ENCODE measurements at places on chromosomes 5 and 9.
A peak's percentile ranks its signal among the peaks of the same experiment; 100 is the strongest.

DNA sequence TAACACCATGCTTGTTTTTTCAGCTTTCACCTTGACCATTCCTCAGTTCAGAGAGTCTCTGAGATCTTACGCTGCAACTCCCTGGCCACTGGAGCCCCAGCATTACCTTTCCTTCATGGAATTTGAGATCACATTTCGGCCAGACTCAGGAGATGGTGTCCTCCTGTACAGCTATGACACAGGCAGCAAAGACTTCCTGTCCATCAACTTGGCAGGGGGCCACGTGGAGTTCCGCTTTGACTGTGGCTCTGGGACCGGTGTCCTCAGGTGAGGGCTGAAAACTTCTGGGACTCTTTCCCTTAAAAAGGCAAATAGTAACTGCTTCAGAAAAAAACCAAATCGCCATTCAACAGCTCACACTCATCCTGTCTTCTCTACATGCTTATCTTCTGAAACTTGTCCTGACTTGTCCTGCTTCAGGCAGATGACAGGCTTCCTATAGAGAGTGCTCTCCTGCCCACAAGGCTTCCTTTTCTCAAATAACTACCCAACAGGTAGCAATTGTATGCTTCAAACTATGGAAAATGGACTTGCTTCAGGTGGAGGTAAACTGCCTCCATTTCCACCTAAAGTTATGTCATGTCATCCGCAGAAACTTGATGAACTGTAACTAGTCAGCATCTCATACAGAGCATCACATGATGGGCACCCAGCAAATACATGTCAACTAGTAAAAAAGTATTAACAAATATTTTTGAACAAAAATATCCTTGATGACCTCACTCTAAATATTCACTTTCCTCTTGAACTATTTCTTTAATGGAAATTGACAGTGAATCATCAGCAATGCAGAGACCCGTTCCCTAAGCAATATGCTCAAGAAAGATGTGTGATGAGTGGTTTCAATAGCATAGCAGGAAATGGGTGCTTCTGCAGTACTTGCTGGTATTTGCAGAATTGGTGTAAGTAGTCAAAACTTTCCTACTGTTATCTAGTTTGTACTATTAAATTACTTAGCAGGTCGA is 129.2 kb downstream of the LIFR start:
- DNase-seq, result no peak

DNA sequence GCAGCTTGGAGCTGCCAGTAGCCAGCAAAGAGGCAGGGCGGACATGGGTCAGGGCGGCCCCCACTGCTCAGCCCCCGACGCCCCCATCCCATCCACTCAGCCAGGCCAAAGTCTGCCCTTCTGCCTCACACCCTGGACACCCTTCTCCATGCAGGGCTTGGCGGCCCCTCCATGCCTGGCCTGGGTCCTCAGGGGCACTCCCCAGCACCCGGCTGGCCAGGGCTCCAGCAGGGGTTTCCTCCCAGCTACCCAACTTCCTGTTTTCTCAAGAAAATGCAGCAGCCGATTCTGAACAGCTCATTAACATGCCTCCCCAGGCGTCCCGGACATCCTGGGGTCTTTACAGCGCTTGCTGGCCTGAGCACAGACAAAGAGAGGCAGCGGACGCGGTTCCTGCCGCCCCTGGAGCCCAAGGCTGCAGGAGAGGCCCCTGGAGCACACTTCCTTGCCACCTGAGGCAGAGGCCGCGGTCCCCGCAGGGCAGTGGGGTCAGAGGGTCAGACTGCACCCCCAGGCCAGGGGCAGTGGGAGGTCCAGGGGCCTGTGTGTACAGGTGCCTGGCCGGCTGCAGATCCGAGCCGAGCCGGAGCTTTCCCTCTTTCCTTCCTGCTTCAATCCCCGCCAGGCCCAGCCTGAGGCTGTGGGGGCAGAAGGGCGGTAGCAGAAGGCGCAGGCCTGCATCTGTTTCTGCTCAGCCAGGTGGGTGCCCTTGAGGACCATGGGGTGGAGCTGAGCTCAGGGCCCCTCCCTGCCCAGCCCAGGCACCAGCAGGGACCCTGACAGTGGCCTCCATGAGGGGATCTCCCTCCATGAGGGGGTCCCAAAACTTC is 18.7 kb upstream of the NRARP start:
- no peak for DNase-seq

GRCh38 chr9:18795947-18796671 is 236.9 kb downstream of the SAXO1 start:
- no peak for DNase-seq

DNA sequence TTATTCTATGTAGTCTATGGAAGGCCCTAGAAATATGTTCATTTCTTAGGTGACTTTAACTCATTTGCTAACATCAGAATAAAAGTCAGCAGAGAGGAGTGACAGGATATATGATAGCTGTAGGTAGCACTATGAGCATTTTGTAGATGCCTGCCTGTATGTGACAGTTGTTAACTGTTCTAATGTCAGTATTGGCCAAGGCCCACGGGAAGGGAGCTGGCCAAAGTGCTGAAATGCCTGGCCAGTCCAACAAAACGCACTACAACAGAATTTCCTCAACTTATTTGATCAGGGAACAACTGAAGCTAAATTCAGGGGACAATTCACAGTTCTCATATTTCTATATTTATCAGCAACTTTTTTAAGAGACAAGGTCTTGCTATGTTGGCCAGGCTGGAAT is 20.8 kb downstream of the SV2C start:
- DNase-seq, result no peak

DNA sequence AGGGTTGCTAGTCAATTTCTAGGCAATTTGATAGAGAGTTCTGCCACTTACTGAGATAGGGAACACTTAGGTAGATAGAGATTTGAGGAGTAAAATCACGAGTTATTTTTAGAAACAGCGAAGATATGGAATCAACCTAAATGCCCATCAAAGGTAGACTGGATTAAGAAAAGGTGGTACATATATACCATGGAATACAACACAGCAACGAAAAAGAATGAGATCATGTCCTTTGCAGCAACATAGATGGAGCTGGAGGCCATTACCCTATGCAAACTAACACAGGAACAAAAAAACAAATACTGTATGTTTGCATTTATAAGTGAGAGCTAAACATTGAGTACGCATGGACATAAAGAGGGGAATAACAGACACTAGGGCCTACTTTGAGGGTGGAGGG is 9.7 kb downstream of the ELL2 start:
- DNase-seq, result no peak

DNA sequence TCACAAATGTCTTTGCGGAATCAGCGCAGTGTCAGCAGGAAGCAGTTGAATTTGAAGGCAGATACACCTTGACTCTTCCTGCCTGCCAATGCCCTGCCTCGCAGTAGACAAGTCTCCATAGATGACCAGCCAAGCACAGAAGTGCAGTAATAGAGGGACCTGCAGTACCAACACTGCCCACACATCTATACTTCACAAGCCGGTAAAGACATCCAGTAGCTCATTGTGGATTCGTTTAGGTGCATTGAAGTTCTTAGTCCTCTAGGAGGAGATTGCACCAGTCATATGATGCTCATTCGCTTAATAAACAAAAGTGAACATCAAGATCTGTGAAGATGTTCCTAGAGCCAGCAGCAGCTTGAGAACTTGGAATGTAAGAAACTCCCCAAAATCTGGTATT is 7.1 kb upstream of the IFNA2 start:
- DNase-seq, result peak; percentile 12

DNA sequence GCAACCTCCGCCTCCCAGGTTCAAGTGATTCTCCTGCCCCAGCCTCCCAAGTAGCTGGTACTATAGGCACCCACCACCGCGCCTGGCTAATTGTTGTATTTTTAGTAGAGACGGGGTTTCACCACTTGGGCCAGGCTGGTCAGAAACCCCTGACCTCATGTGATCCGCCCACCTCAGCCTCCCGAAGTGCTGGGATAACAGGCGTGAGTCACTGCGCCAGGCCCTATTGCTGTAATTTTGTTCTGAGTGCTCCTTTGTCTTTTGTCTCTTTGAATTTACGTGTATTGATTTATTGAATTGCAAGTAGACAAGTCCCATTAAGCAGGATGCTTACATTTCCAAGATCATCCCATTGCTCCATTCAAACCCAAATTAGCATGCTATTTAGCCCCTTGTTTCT is 186.7 kb downstream of the MSX2 start:
- no peak for DNase-seq

DNA sequence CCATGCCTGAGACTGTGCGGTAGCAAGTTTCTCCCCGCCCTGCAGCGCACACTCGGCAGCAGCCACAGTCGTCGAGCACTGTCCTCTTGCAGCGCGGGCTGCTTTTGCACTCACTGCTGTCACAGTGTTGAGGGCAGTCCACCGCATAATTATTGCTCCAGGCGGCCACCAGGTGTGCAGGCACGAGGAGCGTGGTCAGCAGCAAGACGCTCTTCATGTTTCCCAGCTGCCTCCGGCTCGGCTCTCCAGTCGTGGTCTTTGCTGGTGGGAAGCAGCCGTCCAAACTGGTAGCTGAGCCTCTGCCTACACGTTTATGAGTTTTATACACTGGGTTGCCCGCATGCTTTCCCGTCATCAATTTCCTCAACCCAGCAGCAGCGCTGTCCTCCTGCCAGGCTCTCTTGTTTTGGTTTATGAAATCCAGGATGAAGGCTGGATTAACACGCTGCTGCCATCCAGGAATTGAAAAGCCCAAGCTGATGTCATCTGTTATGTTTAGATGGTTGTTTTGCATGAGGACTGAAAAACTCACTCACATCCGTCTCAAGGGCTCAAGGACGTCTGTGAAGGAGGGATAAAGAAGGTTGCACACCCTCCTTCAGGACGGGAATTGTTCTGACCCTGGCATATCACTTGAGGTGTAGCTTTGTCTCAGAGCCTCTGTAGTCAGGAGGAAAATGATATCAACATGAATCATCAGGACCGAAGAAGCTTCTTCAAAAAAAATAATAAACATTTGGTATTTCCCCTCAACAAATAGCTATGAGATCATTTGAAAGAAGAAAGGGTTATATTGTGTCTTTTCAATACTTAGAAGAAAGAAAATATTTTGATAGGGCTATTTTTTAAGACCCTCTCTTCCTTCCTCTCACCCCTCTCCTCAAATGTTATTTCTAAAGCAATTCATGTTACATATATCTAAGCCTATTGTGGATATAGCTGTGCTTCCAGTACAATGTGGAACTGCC is at the start of gene ESM1:
TSS of gene ESM1 (minus strand) at position 293 of the 968 bp plus-strand sequence. CDS start at position 217, 76 bp downstream.
- no peak for DNase-seq

DNA sequence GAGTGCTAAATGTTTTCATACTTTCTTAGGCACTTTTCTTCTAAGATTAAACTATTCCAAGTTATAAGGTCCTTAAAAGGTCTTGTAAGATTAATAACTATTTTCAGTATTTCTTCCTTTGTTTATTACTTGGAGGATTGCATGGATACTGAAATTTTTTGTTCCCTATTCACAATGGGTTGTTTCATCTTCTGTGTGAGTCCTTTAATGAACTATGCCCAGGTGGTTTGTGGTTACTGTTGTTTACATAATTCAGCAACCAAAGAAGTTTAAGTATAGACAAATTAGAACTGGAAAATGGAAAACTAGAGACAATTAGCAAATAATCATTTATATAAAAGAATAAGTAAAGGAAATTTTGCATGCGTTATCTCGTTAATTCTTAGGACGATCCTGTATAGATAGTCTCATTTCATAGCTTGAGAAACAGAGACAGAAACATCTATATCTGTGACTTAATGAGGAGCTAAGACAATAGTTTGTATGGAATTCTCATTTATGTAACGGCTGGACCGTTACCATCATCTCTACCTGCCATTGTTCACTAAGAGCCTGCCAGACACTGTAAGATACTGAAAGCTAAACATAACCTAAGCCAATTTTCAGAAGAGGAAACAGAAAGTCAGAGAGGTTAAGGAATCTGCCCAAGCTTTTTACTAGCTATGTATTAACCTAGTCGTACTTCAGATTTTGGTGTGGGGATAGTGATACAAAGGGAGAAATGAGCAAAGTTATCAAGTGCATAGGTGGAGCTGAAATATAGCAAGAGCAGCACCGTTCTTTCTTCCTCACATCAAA is 148.2 kb downstream of the PAM start:
- DNase-seq, result no peak

DNA sequence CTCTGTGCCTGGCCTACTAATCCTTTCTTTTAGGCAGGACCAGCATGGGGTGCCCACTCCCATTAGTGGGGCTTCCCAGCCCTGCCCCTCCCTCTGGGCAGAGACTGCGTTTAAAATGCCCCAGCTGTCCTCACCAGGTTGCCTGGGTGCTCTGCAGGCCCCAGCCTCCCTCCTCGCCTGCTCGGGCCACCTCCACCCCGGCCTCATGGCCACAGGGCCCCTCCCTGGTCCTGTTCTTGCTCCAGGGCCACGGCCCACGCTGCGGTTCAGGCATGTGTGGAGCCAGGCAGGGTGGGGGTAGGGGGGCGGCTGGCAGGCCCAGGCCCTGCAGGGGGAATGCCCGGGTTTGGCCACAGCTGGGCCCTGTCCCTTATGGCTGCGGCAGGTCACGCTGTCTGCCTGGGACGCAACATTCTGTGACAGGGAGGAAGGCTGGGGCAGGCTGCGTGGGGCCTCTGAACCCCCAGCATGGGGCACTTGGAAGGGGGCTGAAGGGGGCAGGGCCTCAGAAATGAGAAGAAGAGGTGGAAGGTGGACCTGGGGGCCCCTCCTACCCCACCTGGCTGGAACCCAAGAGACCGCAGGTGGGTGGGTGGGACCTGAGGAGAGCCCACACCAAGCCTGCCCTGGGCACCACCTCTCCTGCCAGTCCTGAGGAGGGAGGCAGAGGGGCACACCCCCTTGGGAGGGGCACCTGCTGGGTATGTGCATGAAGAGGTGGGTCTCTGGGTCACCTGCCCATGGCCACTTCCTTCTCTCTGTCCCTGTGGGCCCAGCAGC is at the start of gene LCN12:
TSS of gene LCN12 (plus strand) at position 733 of the 780 bp plus-strand sequence. CDS start 55 bp downstream, outside the sequence.
- DNase-seq, result no peak

GRCh38 chr5:139756971-139757370 is 38.6 kb upstream of the PSD2 start:
- no peak for DNase-seq

DNA sequence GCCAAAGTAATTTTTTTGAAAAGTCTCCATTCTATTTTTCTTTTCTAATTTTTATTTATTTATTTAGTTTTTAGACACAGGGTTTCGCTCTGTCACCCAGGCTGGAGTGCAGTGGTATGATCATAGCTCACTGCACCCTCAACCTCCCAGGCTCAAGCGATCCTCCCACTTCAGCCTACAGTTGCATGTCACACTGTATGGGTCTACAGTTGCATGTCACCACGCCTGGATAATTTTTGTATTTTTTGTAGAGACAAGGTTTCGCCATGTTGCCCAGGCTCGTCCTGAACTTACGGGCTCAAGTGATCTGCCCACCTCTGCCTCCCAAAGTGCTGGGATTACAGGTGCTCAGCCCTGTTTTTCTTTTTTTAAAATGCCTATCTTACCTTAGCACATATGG is 10.7 kb downstream of the FANCC start:
- no peak for DNase-seq

DNA sequence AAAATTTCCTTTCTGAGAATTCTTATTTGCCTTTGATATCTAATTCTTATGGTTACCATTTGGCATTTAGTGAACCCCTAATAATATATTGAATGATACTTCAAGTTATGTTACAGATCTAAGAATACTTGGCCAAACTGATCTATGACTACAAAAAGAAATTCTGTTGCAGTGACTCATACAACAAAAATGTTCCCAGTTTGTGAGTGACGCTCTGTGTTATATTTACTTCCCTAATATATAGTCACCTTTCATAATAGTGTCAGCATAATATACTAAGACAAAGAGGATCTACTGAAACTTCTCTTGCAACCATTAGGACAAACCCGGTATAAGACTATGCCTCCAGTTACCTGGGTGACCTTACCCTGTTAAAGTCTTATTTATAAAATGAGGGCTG is 216.9 kb upstream of the TLX3 start:
- peak; percentile 28 for DNase-seq

- peak; percentile 93 for DNase-seq
Measured at GRCh38 chr9:114276908-114277821, 45.7 kb upstream of the ORM1 start.
